ENCODE measurements at places on chromosomes 3 and 15. TPM values are rescaled to one million over a fixed set of nuclear protein-coding genes. Genes with fewer than 3 reads are reported as not detected.

- no peak overlapping the region for H3K4me3 ChIP-seq
- H3K27ac ChIP-seq = no peak overlapping the region
- no peaks in the 10 kb centered on the region for H3K36me3 ChIP-seq
- peaks cover 11% of the 10 kb centered on the region for H3K27me3 ChIP-seq
These were observed 54.9 kb downstream of the CYP11A1 start for GRCh38 chr15:74312445-74313007.

- peak overlapping the region; percentile 43 for H3K27ac ChIP-seq
- DNase-seq = no peak
- H3K36me3 ChIP-seq = peaks cover 20% of the 10 kb centered on the region
These were observed 95.0 kb downstream of the ATG7 start for GRCh38 chr3:11367143-11367693.

DNA sequence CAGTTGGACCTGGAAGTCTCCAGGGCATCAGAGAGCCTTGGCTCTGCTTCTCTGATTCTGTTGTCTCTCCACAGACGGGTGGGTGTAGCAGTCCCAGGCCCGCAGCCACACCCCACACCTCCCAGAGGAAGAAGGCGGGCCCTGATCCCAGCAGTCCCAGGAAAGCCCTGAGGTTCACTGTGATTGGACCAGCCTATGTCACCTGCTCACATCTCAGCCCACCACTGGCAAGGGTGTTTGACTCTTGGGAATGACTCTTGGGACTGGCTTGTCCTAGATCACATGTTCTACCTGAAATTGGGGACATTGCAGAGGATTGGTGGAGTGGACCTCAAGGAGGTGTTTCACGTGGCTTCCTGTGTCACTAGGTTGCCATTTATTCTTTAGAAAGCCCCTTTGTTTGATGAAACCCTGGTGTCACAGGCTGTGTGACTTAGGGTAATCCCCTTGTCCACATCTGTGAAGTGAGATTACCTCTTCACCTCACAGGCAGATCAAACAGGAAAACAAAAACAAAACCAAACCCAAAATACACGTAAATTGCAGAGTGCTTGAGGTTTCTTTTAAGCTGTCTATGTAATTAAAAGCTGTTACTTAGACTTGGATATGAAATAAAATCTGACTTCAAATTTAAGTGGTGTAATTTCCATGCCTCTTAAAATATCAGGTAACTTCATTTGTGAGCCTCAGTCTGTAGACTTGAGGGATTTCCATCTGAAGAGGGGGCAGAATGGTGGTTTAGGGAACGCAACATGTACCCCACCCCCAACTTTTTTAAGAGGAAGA lies 26.7 kb downstream of the FLNB start:
- H3K4me1 ChIP-seq = peaks cover 45% of the 10 kb centered on the region
- H3K4me3 ChIP-seq = no peak overlapping the region
- H3K27ac ChIP-seq = peak overlapping the region; percentile 77

- no peaks in the 10 kb centered on the region for H3K4me1 ChIP-seq
- H3K4me3 ChIP-seq = no peak overlapping the region
- no peak overlapping the region for H3K27ac ChIP-seq
- no peak for DNase-seq
- H3K36me3 ChIP-seq = no peaks in the 10 kb centered on the region
These were observed 170.0 kb upstream of the NDN start for GRCh38 chr15:23857028-23857641.

DNA sequence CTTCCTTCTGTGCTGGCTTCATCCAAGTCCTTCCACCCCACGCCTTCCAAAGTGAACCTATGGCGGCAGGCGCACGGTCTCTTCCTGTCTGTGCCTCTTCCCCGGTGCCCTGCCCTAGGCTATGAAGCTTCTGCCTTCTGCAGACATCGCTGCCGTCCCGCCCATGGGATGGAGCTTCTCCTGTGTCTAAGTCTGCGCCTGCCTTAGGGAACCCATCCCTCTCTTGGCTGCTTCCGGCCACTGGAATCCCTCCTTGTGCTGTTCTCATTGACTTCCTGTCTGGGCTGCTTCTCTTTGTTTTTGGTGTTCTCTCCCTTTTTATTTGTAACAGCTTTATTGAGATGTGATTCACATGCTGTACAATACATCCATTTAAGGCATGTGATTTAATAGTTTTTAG lies 17.2 kb downstream of the CHCHD6 start:
- no peaks in the 10 kb centered on the region for H3K4me1 ChIP-seq
- no peak overlapping the region for H3K27ac ChIP-seq
- no peak for DNase-seq
- H3K4me3 ChIP-seq = no peak overlapping the region
- no peaks in the 10 kb centered on the region for H3K27me3 ChIP-seq

DNA sequence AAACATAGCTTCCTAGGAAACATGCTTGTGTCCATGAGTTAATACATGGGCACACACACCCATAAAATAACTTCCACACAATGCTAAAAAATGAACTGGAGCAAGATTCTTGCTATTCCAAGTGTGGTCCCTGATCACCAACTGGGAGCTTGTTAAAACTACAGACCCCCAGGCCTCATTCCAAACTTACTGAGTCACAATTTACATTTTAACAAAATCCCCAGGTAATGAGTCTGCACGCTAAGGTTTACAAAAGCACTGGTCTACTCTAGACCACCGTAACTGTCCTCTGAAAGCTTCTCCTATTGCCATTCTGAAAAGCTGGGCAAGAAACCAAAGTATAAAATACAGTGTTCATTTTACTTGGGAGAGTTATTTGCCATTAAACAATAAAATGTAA lies 45.4 kb downstream of the IGF2BP2 start:
- no peaks in the 10 kb centered on the region for H3K36me3 ChIP-seq
- no peak overlapping the region for H3K27ac ChIP-seq
- no peak for DNase-seq
- H3K27me3 ChIP-seq = no peaks in the 10 kb centered on the region
- H3K4me1 ChIP-seq = peaks cover 25% of the 10 kb centered on the region

- H3K4me1 ChIP-seq = no peaks in the 10 kb centered on the region
- peaks cover 24% of the 10 kb centered on the region for H3K27me3 ChIP-seq
- no peak overlapping the region for H3K4me3 ChIP-seq
- DNase-seq = peak; percentile 60
- H3K27ac ChIP-seq = no peak overlapping the region
These were observed 86.0 kb downstream of the ECT2 start for GRCh38 chr3:172836390-172836997.

DNA sequence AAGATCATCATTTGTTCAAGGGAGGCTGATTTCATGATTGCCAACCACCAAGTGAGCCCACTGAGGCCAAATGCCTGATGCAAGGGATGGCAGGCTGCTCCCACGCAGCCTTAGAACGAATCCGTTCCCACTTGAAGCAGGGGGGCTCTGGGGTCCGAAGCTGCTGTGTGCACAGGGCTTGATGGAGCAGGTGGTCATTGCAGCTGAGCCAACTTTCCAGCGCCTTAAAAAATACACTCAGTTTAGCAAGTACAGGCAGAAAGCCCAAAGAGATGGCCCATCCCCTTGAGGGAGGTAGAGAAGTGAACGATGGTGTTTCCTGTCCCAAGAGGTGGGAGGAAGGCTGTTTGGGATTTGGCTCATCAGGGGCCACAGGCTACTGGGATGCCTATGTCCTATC lies 16.7 kb downstream of the LIMD1 start:
- no peaks in the 10 kb centered on the region for H3K36me3 ChIP-seq
- H3K4me3 ChIP-seq = no peak overlapping the region
- H3K27me3 ChIP-seq = no peaks in the 10 kb centered on the region
- DNase-seq = no peak

DNA sequence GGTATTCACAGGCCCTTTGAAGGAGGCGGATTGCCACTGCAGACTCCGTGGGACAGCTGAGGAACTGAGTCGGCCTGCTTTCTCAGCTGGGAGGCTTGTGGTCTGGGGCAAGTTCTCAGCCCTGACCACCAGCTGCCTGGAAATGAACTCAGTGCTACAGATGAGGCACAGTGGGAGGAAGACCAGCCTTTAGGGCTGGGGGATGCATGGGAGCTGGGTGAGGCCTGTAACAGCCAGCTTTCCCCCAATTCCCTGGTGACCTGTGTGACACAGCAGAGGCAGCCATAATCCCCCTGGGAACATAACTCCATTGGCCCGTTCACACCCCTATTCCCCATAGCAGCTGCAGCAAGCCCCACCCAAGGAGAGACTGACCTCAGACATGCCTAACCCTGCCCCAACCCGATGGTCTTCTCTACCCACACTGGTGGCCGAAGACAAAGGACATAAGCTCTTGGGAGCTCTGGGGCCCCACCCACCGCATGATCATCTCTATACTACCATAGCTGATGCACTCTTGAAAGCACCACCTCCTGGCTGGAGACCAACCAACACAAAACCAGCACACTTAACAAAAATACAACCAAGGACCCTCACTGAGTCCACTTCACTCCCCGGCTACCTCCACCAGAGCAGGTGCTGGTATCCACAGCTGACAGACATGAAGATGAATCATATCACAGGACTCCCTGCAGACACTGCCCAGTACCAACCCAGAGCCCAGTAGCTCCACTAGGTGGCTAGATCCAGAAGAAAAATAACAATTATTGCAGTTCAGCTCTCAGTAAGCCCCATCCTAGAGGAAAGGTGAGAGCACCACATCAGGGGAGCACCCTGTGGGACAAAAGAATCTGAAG lies 24.9 kb downstream of the ZMAT3 start:
- H3K27me3 ChIP-seq = no peaks in the 10 kb centered on the region
- no peak overlapping the region for H3K4me3 ChIP-seq
- H3K36me3 ChIP-seq = peaks cover 2% of the 10 kb centered on the region
- peak overlapping the region; percentile 8 for H3K27ac ChIP-seq
- H3K4me1 ChIP-seq = peaks cover 9% of the 10 kb centered on the region

- H3K4me3 ChIP-seq = no peak overlapping the region
- no peaks in the 10 kb centered on the region for H3K4me1 ChIP-seq
- peaks cover 63% of the 10 kb centered on the region for H3K36me3 ChIP-seq
- DNase-seq = no peak
- H3K27ac ChIP-seq = no peak overlapping the region
- no peaks in the 10 kb centered on the region for H3K27me3 ChIP-seq
These were observed 61.9 kb downstream of the EIF3J start for GRCh38 chr15:44598892-44599291.

- no peak overlapping the region for H3K4me3 ChIP-seq
- no peaks in the 10 kb centered on the region for H3K36me3 ChIP-seq
- H3K4me1 ChIP-seq = peaks cover 7% of the 10 kb centered on the region
- DNase-seq = no peak
- no peaks in the 10 kb centered on the region for H3K27me3 ChIP-seq
These were observed 610.2 kb downstream of the TBL1XR1 start for GRCh38 chr3:176587089-176587488.

DNA sequence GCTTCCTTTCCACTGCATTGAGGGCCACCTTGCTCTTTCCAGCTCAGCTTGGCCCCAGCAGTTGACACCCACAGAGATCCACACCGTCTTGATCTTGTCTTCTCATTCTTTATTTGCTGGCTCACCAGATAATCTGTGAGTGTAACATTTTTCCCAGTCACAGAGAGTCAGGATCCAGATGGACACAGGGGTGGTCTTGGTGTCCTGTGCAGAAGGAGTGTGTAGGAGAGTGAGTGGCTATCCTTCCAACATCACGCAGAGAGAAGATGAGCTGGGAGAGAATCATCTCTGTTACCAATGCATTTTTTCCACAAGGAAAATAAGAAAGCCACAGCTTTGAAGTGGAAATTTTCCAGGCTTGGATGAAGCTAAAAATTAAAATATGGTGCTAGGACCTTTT lies 100.1 kb downstream of the EPHB1 start:
- H3K4me1 ChIP-seq = no peaks in the 10 kb centered on the region
- no peaks in the 10 kb centered on the region for H3K27me3 ChIP-seq
- DNase-seq = no peak
- H3K4me3 ChIP-seq = no peak overlapping the region

- DNase-seq = no peak
- H3K4me1 ChIP-seq = peaks cover 20% of the 10 kb centered on the region
- H3K27ac ChIP-seq = no peak overlapping the region
- H3K4me3 ChIP-seq = no peak overlapping the region
These were observed 50.2 kb downstream of the CDCP1 start for GRCh38 chr3:45095916-45096526.

DNA sequence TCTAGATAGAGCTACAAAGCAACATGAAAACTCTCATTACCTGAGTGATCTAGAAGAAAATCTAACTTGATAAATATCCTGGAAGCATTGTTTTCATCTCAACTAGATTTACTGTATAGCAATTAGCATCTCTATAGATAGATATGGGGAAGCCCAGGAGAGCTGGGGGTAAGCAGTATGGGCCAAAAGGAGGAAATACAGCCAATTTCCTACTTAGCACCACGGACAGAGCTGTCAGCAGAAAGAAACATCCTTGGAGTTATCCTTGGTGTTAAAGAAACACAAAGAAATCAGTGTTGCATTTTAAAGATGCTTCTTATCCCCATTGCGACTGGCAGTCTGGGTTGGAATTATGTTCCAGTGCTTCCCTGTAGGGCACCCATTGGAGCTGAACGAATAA lies 126.2 kb downstream of the TIGIT start:
- no peak overlapping the region for H3K27ac ChIP-seq
- no peaks in the 10 kb centered on the region for H3K27me3 ChIP-seq
- H3K4me1 ChIP-seq = peaks cover 25% of the 10 kb centered on the region

Gene GMNC
- under 0.01 TPM for total RNA-seq

Gene NANOGP8
- 1.2 TPM for total RNA-seq

Gene OIP5
- 0.88 TPM for total RNA-seq

Gene PIGZ
- total RNA-seq = 2.9 TPM

Gene CIDEC
- not detected for total RNA-seq

Gene SI
- not detected for total RNA-seq

Gene POLR2M
- total RNA-seq = 416 TPM

Gene IL17RD
- total RNA-seq = 2.2 TPM

Gene MNS1
- 2.2 TPM for total RNA-seq

Gene PRR20G
- not detected for total RNA-seq

Gene NR1I2
- total RNA-seq = not detected

Gene EPHA3
- total RNA-seq = 12.7 TPM

Gene CP
- total RNA-seq = 0.88 TPM

Gene SMC4
- total RNA-seq = 44.2 TPM

Gene GRIP2
- 1.4 TPM for total RNA-seq
